ENCODE measurements at places on chromosomes 11 and 22.
A peak's percentile ranks its signal among the peaks of the same experiment; 100 is the strongest.

DNA sequence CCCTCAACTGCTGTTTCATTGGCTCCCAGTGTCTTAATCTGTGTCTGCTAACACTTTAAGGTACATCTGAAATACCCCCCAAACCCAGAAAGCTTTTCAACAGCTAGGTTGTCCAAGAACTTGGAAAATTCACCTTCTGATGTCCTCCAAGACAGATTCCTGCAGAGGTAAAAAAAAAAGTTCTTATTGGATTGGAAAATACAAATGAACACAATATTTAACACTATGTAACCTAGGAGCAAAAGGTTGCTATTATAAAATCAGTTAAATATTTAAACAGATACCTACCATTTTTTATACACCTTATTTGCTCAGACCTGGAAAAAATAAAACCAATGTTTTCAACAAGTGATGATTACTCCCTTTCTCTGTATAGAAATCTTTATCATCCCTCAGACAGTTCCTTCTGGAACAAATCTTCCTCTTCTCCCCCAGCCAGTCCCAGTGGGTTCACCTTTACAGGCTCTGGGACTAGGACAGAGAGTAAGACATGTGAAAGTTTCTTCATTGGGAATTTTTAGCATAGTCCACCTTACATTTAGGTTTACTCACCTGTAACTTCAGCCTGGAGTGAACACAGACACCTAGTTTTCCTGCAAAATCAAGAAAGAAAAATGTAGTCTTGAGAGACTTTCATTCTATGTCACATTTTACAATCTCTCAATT is 13.3 kb upstream of the WDR74 start:
- no peak for DNase-seq

DNA sequence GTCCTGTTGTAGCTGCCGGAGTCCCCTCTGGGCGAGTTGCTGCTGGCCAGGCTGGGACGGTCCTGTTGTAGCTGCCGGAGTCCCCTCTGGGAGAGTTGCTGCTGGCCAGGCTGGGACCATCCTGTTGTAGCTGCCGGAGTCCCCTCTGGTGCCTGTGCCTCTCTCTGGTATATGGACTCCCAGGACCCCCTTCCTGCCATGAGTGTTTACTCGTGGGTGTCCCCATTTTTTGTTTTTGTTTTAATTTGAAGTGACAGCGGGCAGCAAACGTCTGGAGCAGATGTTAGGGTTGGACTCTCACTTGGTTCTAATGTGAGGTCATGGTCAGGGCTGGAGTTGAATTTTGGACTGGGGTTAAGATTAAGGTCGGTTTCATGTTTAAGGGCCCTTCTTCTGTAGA is 14.2 kb downstream of the SHANK3 start:
- DNase-seq: no peak

DNA sequence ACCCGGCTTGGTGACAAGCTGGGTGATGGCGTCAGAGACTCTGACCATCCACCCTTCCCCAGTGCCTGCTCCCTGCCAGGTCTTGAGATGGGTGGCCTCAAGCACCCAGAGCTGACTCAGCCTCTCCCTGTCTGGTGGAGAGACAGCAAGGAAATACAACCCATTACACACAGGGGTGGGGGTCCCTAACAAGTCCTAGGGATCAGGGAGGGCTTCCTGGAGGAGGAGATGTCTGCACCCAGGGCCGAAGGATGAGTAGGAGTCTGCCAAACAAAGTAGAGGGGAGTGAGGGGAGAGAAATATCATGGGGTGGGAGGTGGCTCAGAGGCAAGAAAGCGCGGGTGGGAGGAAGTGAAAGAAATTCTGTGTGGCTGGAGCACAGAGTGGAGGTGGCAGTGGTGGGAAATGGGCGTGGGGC is 6.8 kb downstream of the MAFF start:
- no peak for DNase-seq

DNA sequence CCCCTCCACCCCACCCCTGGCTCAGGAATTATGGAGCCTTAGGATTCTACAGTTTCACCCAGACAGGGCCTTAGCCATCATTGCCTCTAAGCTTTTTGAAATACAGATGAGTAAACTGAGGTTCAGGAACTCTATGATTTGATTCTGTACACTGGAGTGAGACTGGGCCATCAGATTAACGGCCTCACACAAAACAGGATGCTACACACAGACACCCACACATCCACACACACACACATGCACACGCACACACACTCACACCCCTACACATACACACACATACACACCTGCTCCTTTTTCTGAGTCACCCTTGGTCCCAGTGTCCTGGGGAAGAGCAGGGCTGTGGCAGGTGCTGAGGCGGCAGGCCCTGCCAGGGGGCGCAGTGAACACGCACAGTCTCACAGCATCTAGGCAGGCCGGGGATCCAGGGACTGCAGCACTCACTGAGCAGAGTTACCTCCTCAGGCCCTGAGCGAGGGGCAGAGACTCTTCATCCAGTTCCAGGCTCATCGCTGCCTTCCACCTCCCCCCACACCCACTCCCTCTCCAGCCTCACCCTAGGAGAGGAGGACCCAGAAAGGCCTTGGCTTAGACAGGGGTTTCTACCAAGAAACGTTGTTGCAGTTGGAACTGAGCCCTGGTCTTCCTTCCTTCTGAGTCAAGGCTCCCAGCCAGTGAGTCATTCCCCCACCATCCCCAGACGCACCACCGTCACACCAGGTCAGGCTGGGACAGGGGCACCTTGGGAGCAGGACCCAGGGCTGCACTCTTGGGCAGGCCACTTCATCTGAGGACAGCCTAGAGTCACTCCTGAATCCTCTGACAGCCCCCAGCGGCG is 89.8 kb upstream of the PARVA start:
- no peak for DNase-seq

- no peak for DNase-seq
Measured at GRCh38 chr11:10608584-10608983, 40.1 kb upstream of the LYVE1 start.

GRCh38 chr11:108886005-108886659 is 221.3 kb downstream of the DDX10 start:
- DNase-seq: no peak

DNA sequence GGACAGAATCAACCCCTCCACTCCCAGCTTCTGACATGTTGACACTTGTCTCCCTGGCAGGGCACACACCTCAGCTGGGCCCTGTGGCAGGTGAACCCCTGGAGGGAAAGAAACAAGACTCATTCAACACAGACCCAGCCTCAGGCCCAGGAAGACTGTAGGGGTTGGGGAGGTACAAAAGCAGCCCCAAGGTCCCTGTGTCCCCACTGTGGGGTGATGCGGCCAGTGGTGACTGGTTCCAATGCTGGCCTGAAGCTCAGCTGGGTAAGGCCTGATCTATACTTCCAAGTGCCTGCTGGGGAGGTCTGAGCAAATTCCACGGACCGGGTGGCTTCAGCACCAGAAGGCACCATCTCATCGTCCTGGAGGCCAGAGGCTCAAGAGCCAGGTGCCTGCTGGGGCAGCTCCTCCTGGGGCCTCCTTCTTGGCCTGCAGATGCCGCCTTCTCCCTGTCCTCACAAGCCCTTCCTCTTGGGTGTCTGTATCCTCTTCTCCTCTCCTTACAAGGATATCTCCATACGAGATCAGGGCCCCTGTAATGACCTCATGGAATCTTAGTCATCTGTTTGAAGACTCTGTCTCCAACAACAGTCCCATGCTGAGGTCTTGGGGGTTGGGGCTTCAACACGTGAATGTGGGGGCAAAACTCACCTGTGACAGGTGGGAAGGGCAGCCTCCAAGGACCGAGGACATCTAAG is 1492.1 kb downstream of the BRD1 start:
- DNase-seq: no peak

- DNase-seq: no peak
Measured at GRCh38 chr11:15667127-15667725, 552.5 kb downstream of the INSC start.

DNA sequence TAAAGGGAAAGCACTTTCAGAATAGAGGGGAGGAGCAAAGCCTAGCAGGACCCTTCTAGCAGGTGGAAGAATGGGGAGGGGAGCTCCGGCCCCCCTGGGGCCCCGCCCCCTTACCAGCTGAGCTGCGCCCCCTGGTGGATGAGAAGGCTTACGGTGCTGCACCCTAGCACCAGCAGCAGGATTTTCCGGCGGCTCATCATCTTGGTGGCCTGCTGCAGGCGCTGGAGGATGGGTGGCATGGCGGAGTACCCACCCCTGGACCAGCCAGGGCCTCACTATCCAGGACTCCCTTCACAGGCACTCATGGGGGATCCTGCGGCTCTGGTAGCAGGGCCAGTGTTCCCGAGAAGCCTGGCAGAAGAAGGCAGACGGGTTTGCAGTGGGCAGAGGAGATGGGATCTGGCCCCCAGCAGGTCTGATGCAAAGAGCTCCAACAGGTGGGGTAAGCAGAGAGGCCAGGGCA is 3.8 kb downstream of the GAL3ST3 start:
- DNase-seq: peak; percentile 78
